Activated CD4-positive, alpha-beta T cell treated with anti-CD3 and anti-CD28 coated beads, Interleukin-2, amount 50 U/mL, for 48 hours (primary cell): ENCODE measurements at places on chromosomes 13 and 19.

- DNase-seq = no peak
These were observed 105.5 kb downstream of the KDM4B start for GRCh38 chr19:5074407-5074806.

GRCh38 chr13:47146991-47147811 lies 250.3 kb upstream of the HTR2A start:
- no peak for DNase-seq

DNA sequence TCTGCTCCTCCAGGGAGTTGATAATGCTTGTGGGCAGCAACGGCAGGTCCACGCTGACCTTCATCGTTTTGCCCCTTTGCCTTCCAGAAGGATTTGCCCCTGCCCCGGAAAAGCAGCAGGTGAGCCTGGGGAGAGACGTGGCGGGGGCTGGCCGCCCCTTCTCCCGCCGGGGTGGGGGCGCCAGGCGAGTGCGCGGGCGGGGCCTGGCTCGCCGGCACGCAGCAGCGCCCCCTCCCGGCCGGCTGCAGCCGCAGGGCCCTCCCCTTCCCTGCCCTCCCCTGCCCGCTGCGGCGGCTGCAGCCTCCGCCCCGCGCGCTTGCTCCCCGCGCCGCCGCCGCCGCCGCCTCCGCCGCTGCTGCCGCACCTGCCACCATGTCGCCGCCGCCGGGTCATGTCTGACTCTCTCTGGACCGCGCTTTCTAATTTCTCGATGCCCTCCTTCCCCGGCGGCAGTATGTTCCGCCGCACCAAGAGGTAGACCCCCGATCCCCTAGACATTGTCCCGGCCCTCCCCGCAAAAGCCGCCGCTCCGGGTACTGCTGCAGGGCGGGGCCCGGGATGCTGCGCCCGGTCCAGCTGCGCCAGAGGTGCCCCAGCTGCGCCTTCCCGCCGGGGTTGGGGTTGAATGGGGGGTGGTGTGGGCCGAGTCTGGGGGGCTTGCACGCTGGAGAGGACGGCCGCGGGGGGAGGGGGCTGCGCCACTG lies at the start of gene MAST1:
Gene MAST1 (plus strand): TSS at position 334 of the 704 bp plus-strand sequence. CDS start 58 bp downstream, at position 392.
- peak; percentile 60 for DNase-seq

GRCh38 chr13:18993884-18994660 lies 187.6 kb downstream of the TUBA3C start:
- no peak for DNase-seq

DNA sequence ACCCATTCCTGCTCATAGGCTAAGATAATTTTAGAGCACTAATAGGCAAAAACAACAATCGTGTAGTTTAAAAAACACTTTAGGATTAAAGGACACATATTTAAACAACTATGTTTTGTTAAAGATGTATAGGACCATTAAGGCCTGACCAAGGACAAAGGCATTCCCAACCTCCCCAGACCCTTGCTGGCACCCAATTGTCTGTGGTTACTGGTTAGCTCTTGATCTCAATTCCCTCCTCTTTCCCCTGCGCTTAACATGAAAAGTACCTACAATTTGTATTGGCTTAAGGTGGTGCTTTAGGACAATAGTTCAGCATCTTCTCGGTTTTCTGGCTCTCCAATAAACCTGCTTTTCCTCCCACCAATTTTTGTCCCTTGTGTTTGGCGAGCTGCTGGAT lies 51.0 kb downstream of the TEX26 start:
- DNase-seq = no peak

- peak; percentile 66 for DNase-seq
These were observed 4.5 kb upstream of the RAB3A start for GRCh38 chr19:18208098-18208951.

GRCh38 chr13:113323869-113324268 lies 26.8 kb downstream of the LAMP1 start:
- no peak for DNase-seq

- DNase-seq = no peak
These were observed 352.4 kb downstream of the KLF5 start for GRCh38 chr13:73411067-73411809.

GRCh38 chr19:14379294-14380065 lies 1.8 kb upstream of the ADGRE5 start:
- no peak for DNase-seq

DNA sequence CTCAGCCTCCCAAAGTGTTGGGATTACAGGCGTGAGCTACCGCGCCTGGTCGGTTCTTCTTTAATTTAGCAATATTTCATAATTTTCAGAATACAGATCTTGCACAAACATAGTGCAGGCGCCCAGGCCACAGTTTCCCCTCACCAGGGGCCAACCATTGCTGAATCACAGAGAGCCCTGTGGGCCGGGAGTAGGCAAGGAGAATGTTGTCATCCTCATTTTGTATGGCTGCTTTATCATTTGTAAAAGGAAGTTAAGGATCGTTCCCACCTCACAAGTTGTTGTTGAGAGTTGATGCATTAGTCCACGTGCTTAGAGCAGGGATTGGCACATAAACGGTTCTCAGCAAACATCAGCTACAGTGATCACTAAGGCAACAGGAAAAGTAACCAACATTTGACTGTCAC lies 30.2 kb downstream of the MEIS3 start:
- no peak for DNase-seq

DNA sequence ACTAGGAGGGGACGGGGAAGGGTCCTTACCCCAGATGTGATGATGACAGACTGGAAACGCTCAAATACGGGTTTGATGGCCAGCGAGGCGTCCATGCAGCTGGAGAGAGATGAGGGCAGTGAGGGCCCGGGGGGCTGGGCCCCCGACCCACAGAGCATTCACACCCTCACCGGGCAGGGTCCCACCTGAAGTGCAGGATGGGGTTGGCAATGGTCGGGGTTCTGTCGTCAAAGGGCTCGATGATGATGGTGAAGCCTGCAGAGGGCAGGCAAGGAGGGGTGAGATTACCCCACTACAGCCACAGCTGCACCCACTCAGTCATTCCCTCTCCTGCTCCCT lies 13.0 kb downstream of the ERCC2 start:
- no peak for DNase-seq

DNA sequence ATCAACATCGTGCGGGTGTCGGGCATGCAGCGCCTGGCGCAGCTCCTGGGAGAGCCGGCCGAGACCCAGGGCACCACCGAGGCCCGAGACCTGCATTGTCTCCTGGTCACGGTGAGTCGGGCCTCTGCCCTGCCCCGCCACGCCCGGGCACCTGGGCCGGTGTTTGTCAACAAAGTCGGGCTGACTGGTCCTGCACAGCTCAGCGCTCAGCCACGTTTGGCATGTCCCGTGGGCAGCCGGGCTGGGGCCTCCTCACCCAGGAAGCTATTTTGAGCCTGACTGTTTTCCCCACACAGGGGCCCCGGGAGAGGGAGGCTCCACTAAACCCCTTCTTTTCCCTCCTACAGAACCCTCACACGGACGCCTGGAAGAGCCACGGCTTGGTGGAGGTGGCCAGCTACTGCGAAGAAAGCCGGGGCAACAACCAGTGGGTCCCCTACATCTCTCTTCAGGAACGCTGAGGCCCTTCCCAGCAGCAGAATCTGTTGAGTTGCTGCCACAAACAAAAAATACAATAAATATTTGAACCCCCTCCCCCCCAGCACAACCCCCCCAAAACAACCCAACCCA lies 1.3 kb downstream of the GADD45B start:
- DNase-seq = peak; percentile 34

- DNase-seq = no peak
These were observed 324.9 kb upstream of the SGCG start for GRCh38 chr13:22855926-22856325.

DNA sequence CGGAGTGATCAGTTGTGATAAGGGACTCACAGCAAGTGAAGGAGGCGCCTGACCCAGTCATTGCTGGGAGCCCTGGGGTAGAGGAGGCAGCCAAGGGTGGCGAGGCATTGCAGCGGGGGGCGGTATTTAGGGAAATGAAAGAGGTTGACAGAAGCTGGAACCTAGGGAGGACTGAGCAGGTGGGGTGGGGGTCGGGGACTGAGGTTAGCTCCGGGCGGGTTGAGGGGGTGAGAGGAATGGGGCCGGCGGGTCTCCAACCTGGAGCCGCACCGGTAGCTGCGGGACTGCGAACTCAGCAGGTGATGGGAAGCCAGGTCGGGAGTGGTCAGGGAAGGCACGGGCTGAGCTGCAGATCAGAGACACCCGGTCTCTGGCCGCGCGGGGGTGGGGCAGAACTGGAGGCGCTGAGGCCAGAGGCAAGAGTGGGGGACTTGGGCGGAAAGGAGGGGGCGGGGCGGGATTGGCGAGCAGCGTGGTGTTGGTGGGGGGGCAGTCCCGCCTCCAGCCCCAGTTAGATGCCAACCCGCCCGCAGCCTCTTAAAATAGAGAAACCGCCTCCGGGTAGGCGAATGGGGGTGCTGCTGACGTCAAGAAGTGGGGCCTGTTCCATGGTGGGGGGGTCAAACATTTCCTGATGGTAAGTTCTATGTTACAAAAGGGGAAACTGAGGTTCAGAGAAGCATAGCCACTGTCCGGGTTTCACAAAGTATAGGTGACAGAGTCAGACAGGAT lies 1.5 kb downstream of the MAST3 start:
- DNase-seq = peak; percentile 55

- no peak for DNase-seq
These were observed 2.5 kb downstream of the ZNF556 start for GRCh38 chr19:2869618-2870017.

DNA sequence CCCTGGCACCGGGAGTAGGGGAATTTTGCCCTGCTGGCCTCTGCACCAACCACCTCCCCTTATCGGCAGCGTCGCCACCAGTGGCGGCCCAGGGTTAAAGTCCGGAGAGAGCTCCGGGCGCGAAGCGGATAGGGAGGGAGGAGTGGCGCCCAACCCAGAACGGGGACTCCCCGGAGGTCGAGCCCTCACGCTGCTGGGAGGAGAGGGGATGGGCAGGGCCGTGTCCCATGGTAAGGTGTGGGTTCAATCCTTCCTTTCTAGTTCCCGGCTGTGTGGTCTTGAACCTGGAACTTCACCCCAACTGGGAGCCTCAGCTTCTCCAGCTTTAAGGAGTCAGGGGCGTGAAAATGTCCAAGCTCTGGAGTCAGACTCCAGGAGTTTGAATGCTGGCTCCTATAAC lies 23.3 kb upstream of the BCL3 start:
- no peak for DNase-seq

- DNase-seq = no peak
These were observed 90.9 kb downstream of the NALCN start for GRCh38 chr13:101325423-101325822.

- DNase-seq = no peak
These were observed 4.4 kb downstream of the TRIP10 start for GRCh38 chr19:6743714-6744380.

DNA sequence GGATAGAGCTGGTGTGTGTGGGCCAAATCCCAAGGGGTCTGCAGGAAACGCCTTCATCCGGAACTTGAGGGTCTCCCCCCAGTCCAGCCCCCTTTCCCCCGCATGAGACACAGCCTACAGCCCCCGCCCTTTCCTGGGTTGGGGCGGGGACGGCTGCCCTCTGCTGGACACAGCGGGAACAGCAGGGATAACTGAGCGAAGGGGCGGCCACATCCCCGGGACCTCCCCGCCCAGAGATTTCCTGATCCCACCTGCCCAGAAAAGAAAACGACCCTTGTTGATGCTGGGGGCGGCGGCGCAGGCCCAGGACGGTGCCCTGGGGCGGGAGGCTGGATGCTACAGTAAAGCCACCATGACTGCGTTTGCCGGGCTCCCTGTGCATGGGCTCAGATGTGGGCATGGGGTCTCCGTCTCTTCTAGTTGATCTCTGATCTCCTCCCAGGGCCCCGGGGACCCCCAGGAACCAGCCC lies 14.2 kb downstream of the ONECUT3 start:
- DNase-seq = peak; percentile 70

GRCh38 chr19:6752256-6753177 lies 13.0 kb downstream of the TRIP10 start:
- no peak for DNase-seq

DNA sequence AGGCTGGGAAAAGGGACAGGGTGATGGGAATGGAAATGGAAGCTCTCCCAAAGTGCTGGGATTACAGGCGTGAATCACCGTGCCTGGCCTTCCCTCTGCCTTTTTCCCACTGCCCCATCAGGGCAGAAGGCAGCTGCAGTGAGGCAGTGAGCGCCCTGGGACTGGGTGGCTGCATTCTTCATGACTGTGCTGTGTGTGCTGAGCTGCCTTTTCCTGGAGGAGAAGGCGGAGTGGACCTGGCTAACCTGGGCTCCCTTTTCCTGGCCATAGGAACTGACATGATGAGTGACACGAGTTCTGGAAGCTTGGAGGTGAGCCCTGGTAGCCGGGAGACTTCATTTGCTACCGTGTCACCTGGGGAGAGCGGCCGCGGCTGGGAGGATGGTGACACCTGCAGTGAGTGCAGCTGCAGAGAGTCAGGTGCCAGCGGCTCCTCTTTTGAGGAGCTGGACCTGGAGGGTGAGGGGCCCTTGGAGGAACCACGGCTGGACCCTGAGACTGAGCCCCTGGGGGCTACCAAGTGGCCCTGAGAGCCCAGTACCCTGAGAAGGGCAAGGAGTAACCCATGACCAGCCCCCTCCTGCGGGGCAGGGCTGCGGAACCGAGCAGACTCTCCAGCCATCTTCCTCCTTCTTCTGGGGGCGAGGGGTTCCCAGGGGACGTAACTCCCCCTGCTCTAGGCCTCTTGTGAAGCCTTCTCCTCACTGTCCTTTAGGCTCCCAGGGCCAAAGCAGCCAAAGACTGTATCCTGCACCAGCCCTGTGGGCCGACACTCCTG lies 26.3 kb upstream of the ZNF492 start:
- DNase-seq = no peak

- no peak for DNase-seq
These were observed 173.6 kb downstream of the NALCN start for GRCh38 chr13:101242720-101243119.
